Smooth muscle cell of the umbilical artery (primary cell): ENCODE measurements at places on chromosomes 13 and 19. TPM values are rescaled to one million over a fixed set of nuclear protein-coding genes. Genes with fewer than 3 reads are reported as not detected.

The KLF5 gene
- total RNA-seq = 0.59 and 1.1 TPM in 2 replicates

The OR7A5 gene
- not detected in 2 replicates for total RNA-seq

The DENND1C gene
- total RNA-seq = not detected in 2 replicates

The IL11 gene
- total RNA-seq = 14.4 and 33.9 TPM in 2 replicates

The LSR gene
- 0.46 and 0.59 TPM in 2 replicates for total RNA-seq

The FCAR gene
- total RNA-seq = not detected in 2 replicates
